ENCODE measurements at places on chromosomes 7 and 10.

DNA sequence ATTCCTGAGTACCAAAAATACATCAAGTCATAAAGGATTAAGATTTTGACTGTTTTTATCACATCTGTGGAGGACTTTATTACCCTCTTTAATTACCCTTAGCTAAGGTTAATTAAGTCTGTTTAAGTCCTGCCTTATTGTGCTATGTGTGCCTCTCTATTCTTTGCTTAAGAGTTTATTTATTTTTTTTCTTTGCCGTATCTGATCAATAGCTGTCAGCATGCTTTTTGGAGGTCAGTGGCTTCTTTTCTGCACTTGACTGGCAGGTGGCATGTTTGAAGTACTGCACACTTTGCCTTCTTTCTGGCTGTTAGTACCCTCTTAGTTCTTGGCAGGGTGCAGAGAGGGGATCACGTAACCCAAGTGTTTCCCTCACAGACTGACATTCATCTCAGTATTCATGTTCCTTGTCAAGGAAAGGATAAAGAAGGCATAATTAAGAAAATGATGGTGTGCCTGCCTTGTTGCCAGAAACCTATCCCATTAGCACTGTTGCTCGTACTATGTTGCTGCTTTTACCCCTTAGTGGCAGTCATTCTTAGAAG, 225.8 kb downstream of the EXOC4 start:
- DNase-seq = peak; percentile 80

DNA sequence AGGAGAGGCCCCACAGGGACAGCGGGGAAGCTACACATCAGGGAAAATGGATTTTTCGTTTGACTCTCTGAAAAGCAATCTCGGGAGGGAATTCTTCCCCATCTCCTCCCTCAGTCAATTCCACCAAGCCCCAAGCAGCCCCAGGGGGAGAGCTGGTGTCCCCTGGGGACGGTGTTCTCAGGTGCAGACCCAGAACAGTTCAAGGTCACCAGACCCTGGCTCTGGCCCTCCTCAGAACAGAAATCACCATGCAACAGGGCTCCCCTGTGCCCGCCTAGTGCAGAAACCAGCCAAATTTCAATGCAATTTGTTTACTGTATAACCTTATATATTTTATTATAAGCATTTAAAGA, 34.1 kb downstream of the GSDME start:
- DNase-seq = no peak

DNA sequence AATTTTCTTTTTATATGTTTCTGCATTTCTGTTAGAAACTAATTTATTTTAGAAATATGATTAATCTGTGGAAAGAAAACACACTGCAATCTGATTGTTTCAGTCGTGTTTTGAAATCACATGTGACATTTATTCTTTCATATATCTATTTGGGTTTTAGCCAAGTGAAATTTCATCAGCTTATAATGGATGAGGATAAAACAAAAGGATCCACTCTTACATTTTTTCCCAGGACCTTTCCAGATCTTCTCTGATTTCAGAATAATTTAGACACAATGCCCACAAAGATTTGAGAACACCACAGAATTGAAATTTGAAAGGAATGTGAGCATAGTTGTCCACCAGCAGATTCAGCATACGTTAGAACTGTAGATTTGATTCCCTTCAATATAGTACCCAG, 29.1 kb downstream of the CBLL1 start:
- DNase-seq = no peak

GRCh38 chr10:15558136-15558535, 161.6 kb downstream of the ITGA8 start:
- DNase-seq = no peak

DNA sequence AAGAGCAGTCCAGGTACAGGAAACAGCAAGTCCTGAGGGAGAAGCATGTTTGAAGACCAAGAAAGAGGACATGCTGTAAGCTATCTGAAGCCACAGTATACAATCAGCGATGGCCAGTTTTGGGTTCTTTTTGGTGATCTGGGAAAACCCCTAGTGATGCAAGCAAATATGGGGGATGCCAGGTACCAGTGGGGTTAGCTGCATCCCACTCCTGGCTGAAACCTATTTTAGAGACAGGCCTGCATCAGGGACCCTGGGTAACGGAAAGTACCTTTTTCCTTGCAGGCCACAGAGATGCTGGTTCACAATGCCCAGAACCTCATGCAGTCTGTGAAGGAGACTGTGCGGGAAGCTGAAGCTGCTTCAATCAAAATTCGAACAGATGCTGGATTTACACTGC, 32.9 kb downstream of the AP3M1 start:
- no peak for DNase-seq

GRCh38 chr10:104735036-104735756, 94.1 kb downstream of the SORCS3 start:
- no peak for DNase-seq

DNA sequence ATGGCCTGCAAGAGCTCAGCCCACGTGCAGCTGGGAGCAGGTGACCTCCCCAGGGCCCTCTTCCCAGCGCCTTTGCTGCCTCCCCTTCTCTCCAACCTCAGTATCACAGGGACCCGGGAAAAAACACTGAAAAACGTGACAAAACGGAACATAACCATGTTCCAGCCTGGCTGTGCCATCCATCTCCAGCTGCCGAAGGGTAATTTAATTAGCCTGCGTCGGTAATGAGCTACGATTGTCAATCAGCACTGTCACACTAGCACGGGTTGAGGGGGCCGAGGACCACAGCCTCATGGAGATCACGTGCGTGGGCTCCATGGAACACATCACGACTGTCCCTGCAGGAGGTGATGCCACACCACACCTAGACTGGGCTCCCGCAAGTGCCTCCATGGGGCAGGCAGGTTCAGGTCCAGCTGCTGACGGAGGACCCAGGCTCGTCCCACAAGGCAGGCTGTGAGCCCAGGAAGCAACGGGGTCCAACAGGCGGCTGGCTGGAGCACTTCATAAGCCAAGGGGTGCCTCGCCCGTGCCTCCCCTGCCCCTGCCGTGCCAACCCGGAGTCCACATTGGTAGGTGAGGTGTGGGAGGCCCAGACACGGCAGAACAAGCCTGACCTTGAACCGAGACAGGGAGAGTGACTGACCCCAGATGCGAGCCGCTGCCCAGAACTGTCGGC, 199.5 kb downstream of the ELFN1 start:
- no peak for DNase-seq

DNA sequence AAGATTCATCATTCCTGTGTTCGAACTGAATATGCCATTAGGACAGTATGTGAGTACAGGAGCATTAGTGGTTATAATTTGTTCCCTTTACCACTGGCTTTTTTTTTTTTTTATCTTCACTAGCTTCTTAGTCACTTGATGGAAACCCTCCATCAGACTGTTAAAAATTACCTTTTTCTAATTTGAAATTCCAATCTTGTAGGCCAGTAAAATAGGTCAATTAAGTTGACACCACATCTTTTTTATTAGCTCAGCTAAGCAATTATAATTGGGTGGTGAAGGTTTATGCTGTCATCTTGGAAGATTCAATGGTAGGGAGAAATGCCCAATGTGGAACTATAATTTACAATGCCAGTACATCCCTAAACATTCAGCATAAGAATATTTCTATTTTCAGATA, 6.1 kb downstream of the NRCAM start:
- no peak for DNase-seq

DNA sequence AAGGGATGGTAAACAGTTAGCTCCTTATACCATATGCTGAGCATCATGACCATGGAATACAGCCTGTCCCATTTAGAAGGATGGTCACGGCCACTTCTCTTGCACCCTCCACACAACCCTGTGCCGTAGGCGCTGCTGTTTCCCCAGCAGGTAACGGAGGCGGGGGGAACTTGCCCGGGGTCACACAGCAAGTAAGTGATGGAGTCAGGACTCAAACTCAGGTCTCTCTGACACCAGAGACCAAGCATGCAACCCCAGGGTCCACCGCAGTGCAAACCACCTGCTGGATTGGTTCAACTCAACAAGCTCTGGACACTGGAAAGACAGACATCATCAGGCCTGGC, 71.6 kb downstream of the ZRANB1 start:
- DNase-seq = no peak

- peak; percentile 45 for DNase-seq
Observed at GRCh38 chr10:35195361-35196306, 69.0 kb downstream of the CREM start.

DNA sequence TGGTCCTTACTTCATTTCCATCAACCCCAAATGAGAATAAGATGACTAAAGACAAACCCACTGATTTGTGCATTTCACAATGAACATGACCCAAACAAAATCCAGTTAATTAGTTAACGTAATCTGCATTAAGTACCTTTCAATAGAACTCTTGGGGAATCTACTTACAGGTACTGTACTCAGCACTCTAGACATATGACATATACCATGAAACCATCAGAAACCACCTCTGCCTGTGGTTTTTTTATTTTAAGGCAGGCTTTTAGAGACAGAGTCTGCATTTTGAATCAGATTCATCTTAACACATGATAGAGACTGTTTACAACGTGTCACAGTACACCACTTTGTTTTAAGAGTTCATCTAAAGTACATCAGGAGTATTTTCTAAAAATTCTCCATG, 168.4 kb downstream of the BTAF1 start:
- no peak for DNase-seq

DNA sequence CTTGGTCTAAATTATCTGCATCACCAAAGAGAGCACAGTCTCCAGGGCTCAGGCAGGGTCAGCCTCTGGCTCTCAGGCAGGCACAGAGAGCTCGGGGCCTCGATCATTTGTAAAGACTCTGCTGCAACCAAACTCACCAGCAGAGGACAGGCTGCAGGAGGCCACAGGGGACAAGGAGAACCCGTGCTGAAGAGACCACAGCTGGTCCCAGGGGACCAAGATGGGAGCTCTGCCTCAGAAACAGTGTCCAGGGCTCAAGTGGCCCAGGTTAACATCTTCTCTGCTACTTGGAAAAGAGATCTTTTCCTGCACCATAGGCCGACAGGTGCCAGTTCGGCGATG, 543.2 kb downstream of the PTPRN2 start:
- no peak for DNase-seq
